ENCODE measurements at places on chromosomes 12 and 14.

DNA sequence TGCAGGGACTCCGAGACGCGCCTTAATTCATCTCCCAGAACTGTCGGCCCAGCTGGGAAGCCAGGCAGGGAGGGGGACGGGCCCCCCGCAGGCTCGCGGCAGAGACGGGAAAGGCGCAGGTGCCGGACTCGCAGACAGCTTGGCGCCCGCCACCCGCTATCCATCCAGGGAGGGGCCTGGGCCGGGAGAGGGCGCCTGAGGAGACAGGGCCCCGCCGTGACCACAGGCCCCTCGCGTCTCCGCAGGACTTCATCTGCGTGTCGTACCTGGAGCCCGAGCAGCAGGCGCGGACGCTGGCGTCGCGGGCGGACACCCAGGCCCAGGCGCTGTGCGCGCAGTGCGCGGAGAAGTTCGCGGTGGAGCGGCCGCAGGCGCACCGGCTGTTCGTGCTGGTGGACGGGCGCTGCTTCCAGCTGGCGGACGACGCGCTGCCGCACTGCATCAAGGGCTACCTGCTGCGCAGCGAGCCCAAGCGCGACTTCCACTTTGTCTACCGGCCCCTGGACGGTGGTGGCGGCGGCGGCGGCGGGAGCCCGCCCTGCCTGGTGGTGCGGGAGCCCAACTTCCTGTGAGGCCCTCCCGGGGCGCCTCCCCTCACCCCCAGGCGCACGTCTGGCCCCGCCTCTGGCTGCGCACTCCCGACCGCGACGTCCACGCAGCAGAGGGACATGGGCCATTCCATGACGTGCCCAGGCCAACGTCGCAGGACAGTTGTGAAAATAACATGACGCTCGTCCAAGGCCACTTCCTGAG lies 60.6 kb downstream of the LGMN start:
- DNase-seq, result no peak

DNA sequence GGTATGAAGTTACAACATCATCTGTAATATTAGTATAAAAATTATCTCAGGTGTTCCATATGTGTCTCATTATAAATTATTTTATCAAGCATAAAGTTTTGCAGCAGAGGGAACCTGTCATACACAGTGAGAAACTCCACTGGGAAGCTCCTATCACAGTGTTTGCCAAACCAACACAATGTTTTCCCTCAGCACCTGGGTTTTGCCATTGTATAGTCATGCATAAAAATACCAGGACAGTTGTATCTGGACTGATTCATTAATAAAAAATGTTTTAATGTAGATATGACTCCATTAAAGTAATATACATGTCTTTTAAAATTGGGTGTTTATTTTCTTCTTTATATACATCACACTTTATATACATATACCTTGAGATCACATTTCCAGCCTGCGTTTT lies 56.6 kb downstream of the METTL25 start:
- no peak for DNase-seq

- no peak for DNase-seq
Measured at GRCh38 chr14:23160924-23161522, 22.4 kb downstream of the SLC7A8 start.

DNA sequence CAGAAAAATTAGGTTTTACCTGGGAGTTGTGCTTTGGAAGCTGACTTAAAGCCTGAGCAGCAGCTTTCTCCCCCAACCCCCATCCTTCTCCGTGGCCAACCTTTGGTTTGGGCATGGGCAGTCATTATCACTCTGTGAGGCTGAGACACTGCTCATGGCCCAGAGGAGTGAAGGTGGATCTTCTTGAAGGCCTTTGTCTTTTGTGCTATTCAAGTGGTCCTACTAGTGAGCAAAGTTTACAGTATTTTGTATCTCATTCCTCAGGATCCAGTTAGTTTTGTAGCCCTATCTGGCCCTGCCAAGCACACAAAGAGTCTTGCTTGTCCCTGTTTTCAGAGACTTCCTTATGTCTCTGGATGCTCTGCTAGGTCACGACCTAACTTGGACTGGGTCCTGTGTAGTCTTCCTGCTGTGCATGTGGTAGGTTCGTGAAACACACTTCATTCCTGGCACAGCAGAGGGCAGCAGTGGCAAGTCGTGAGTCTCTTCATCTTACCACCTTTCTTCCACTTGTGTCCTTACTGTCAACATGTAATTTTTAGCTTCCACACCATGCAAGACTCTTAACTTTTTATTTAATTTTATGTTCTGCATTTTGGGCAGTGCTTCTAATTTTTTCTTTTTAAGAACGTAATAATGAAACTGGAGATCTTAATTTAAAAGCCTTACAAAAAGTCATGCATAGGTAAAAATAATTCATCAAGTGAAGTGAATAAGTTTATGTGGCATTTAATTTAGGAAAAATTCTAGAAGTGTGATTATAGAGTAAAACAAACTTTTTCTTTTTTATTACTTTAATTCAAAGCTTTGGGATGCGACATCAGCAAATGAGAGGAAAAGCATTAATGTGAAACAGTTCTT lies 53.7 kb downstream of the APAF1 start:
- DNase-seq, result peak; percentile 25

DNA sequence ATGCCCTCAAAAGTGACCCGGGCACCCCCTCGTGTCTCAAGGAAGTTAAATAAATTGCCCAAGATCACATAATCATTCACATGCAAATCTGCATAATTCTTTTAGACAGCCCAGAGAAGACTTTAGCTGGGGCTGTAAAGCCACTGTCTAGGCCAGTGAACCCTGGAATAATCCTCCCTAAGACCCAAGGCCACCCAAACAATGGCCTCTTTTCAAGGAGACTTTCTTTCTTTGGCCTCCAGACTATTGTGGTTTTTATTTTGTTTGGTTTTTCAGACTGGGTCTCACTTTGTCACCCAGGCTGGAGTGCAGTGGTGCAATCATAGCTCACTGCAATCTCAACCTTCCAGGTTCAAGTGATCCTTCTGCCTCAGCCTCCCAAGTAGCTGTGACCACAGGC lies 10.6 kb downstream of the SVOP start:
- DNase-seq, result no peak

- DNase-seq, result no peak
Measured at GRCh38 chr12:120620624-120621023, 19.8 kb upstream of the CABP1 start.

- DNase-seq, result no peak
Measured at GRCh38 chr14:44912041-44912869, 49.5 kb downstream of the KLHL28 start.

DNA sequence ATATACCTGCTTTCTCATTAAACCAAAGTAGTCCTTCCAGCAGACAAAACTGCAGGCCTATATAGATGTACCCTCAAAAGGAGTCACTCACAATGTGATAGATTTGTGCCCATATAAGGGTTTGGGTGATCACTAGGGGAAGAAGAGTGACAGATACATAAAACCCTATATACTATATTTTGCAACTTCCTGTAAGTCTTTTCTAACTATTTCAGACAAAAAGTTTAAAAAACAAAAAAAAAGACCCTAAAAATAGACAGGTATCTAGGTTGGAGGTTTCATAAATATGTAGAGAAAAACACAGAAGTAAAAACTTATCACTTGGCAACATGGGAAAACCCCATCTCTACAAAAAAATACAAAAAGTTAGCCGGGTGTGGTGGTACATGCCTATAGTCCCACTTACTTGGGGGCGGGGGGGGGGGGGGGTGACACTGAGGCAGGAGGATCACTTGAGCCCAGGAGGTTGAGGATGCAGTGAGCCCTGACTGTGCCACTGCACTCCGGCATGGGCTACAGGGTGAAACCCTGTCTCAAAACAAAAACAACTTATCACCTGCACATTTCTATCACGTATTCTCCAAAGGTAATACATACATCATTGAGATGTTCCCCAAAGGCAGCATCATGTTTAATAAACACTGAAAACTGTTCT lies 2.9 kb downstream of the VCPKMT start:
- DNase-seq, result no peak

- peak; percentile 64 for DNase-seq
Measured at GRCh38 chr14:101961011-101961721, 3.2 kb upstream of the DYNC1H1 start.

- no peak for DNase-seq
Measured at GRCh38 chr12:111997300-111997699, 15.7 kb downstream of the TMEM116 start.
